ENCODE measurements at places on chromosomes 1 and 21.

DNA sequence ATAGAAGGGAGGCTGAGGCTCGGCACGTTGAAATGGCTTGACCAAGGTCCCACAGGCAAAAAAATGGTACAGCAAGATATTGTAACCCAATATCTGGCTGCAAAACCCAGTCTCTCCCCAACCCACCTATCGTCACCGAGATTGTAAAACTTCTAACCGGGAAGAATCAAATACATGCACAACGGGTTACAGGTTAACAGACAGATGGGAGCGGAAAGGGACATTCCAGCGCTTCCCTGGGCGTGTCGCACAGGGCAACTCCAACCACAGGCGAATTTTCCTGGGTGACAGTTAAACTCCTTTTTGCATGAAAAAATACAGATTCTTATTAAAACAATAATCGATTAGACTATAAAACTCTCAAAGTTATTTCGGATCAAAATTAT is 31.8 kb upstream of the JUN start:
- peak; percentile 88 for DNase-seq

DNA sequence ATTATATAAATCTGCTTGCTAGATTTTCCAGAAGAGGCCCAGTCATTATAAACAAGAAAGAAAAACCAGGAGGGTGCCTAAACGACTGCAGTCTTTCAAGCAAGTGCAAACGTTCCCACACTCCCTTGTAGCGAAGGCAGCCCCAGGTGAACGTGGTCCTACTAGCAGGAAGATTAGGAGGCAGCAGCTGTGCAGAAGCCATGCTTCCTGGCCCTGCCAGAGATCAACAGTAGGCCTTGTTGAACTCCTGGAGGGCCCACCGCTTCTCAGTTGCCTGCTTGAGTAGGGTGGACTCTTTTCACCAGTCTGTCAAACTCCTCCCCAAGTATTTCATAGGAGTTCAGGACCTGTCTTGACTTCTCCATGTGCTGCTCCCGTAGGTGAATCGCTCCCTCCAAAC is 163.0 kb upstream of the GORAB start:
- DNase-seq: no peak

DNA sequence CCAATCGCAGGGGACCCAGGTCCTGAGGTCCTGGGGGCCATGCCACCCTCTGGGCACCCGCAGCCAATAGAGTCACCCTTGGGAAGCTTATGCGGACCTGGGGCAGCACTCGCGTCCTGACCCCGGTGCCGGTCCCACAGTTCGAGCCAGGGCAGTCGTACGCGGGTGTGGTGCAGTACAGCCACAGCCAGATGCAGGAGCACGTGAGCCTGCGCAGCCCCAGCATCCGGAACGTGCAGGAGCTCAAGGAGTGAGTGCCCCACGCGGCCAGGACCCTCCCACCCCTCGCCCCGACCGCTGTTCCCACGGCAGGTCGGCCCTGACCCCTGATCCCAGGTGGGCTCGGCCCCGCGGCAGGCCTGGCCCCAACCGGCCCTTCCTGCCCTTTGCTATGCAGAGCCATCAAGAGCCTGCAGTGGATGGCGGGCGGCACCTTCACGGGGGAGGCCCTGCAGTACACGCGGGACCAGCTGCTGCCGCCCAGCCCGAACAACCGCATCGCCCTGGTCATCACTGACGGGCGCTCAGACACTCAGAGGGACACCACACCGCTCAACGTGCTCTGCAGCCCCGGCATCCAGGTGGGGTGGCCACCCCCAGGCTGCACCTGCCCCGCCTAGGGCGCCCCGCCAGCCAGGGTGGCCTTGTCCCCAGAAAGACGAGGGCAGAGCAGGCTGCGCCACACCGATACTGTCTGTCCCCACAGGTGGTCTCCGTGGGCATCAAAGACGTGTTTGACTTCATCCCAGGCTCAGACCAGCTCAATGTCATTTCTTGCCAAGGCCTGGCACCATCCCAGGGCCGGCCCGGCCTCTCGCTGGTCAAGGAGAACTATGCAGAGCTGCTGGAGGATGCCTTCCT is 20.5 kb downstream of the COL6A1 start:
- no peak for DNase-seq

- DNase-seq: peak; percentile 84
These were observed 40.9 kb upstream of the RALGPS2 start for GRCh38 chr1:178684111-178684510.

GRCh38 chr1:156838972-156839371 is 19.9 kb downstream of the INSRR start:
- DNase-seq: no peak

GRCh38 chr1:22884806-22885530 is 87.7 kb downstream of the LACTBL1 start:
- no peak for DNase-seq

- no peak for DNase-seq
These were observed 685 bp upstream of the SYT6 start for GRCh38 chr1:114154146-114154962.

DNA sequence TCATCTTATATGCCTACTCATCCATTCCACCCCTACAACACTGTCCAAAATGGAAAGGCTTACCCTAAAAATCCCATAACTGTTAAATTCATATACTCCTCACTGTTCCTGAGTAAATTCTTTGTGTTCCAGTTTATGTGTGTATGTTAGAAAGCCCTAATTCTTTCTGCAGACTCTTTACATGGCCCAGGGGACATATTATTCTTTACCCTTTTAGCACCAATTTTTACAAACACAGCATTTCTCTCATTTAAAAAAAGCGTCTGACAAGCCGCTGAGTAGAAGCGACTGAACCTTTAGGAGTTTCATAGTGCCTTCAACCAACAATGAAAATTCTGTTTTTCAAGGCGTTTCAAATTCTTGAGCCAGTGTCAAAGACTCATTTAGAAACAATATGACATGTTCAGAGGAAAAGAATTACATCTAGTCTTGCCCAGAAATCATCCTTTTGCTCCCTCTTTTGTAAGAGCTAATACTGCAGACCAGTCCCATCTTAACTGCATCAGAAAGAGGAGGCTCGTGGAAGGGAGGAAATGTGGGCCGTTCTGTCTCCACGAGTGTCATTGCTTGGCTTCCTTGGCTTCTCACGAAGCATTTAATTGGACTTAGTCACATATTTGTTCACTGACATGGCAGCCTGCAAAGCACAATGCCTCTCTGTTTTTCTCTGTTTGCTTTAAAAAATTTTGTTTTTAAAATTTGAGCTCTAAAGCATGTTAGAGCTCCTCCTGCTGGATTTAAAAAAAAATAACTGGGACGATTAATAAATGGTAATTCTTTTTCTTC is 21.3 kb upstream of the C1orf105 start:
- DNase-seq: peak; percentile 94

- peak; percentile 11 for DNase-seq
These were observed 6.4 kb downstream of the FCRL2 start for GRCh38 chr1:157770442-157771043.

DNA sequence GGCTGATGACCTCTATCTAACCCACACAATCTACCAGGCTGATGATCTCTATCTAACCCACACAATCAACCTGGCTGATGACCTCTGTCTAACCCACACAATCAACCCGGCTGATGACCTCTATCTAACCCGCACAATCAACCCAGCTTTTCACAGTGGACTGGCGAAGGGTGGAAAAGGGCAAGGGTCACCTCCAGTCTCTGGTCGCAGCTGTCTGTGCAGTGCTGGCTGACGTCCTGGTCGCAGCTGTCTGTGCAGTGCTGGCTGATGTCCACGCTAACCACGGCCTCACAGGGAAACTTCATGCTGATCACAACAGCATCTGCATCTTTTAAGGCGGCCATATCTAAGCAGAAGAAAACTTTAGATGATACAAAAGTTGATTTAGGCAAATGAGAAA is 12.2 kb upstream of the CCDC27 start:
- DNase-seq: no peak

DNA sequence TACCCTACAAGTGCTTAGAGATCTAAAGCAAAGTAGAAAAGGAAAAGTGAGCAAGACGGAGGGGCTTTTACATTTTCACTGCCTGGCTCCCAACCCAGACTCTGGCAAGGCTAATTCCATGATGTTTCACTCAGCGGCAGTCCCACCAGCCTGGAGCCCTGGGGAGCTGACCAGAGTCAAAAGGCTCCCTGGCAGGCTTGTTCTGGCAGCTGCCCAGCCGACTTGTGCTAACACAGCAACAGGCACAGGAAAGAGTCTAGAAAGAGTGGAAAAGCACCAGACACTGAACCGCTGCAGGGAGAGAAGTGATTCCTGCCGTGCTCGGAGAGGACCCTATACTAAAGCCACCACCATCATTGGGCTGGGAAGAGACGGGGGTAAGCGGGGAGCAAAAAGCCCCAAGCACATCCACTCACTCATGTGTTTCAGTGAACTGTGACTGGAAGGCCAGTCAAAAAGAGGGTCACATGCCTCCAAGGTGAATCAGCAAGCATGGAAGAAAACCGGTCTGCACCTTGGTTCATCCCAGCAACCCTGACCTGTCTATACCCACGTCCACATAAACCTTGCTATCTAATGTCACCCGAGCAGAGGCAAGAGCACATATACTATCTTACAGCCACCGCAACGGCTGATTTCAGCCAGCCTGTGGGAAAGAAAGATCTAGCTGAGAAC is 8.0 kb downstream of the SMIM12 start:
- peak; percentile 79 for DNase-seq

GRCh38 chr1:30642391-30643120 is 80.8 kb downstream of the MATN1 start:
- DNase-seq: no peak

GRCh38 chr1:229047840-229048620 is 222.9 kb upstream of the RAB4A start:
- DNase-seq: no peak

DNA sequence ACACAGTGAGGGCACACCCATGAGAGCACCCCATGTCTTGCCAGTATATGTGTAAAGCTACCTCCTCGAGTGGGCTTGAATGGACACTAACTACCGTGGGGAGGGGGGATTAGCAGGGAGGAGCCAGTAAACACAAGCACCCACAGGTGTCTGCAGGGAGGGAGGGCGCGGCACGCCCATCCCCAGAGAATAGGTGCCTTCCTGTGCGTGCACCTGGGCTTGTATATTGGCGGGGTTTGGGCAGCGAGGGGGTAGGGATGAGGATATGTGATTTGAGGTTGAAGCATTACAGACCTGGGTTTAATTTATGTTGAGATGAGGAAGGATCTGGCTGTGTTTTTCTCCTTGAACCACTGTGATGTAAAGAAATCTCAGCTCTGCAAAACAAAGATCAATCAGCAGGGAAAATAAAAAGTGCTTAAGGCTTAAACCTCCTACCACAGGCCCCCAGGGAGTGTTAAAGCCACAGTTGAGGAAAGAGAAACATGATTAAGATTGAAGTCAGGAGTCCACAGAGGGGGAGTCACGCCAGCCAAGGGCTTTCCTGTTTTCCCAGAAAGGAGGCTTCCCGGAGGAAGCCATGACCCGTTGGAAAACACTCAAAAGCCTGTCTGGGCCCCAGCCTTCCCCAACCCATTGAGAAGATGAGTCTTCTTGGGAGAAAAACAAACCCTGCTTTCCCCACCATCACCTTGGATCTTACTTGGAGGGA is 80.0 kb downstream of the CAMK2N1 start:
- no peak for DNase-seq

DNA sequence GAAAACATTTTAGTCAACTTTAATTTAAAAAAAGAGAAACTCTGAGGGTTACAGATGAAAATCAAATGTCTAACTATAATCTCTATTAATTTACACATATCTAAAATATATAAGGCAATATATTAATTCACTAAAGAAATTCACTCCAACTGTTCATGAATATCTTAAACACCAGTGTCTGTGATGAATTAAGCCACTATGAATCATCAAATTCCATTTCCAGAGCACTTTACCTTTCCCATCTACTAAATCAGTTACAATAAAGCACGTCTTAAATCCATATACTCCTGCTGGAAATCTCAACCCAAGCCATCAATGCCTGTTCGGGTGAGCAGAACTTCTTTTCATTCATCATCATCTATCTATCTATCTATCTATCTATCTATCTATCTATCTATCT is 4.3 kb downstream of the TAF5L start:
- DNase-seq: no peak

DNA sequence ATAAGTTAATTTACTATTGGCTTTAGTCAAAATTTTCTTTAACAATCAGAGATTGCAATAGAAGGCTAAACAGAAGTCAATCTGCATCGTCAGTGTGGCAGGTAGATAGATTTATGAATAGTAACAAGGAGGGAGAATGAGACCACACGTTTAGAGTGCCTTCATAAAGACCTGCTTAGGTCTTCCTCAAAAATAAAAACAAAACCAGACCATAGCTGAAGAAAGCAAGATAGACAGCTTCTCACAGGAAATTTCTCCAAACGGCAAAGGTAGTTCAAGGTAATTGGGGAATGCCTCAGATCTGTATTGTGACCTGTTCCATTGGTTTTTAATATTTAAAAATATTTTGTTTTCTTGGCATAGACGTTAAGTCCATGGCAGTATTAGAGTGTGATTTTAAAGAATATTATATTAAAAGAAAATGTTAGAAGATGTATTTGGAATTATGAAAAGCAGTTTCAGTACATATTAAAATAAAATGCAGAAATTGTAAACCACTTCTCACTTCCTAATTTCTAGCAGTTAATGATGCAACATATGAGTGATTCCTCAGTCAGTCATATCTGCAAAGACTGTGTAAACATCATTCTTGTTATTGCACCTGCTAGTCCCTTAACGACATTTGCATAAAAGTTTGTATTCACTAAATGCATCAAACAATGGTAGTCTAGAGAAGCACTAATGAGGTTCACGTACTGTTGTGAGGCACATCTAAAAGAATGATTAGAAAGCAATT is 278.0 kb downstream of the HLX start:
- DNase-seq: no peak

GRCh38 chr21:39315603-39316445 is 2.4 kb upstream of the BRWD1 start:
- peak; percentile 11 for DNase-seq

DNA sequence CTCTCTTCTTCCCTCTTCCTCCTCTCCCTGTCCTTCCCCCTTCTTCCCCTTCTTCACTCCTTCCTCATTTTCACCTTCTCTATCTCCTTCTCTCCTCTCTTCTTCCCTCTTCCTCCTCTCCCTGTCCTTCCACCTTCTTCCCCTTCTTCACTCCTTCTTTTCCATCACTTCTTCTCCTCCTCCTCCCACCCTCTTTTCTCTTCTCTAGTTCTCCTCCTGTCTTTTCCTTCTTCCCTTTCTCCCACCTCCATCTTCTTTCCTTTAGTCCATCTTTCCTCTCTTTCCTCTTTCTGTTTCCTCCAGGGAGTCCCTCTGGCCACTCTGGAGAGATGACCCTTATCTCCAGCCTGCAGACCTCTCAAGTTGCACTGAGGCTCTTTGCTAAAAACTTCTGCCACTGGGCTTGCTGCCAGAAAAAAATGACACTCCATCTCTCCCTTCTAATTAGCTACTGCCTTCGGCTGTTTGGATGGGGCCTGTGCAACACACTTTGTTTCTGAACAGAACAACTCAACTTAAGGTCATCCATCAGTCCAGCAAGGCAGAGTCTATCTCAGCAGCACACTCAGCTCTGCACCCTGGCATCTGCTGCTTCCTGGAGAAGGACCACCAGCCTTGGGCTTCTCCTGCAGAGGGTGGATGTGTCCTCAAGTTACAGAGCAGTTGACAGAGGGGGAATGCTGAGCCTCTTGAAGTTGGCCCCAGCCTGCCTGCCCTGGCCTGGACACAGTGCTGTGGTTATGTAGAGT is 538.8 kb downstream of the MATN1 start:
- no peak for DNase-seq

Data from kidney tubule cell (primary cell).